ENCODE measurements at places on chromosomes 5 and 9.

GRCh38 chr5:168432903-168433302, 53.4 kb upstream of the RARS1 start:
- DNase-seq = no peak

DNA sequence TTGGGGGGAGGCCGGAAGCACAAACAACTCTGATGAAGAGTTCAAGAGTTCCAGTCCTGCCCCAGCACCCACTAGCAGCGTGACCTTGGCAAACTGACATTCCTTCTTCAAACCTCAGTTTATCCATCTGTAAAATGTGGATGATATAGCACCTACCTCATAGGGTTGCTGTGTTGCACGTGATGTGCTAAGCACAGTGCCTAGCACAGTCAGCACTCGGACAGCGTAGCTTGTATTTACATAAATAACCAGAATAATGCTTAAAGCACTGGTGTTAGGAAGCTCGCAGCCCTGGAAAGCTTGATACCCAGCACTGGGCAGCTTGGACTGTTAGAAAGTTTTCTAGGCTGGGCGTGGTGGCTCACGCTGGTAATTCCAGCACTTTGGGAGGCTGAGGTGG, 5.1 kb downstream of the PKN3 start:
- no peak for DNase-seq

DNA sequence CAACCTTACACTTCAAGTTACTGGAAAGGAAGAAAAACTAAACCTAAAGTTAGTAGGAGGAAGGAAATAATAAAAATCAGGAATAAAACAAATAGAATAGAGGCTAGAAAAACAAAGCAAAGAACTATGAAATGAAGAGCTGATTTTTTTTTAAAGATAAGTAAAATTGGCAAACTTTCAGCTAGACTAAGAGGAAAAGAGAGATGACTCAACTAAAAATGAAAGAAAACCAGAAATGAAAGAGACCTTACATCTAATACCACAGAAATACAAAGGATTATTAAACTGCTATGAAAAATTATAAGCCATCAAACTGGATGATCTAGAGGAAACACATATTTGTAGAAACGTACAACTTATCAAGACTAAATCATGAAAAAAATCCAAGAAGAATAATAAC, 60.0 kb downstream of the PRRC1 start:
- no peak for DNase-seq

GRCh38 chr9:70811638-70812037, 309.8 kb downstream of the TRPM3 start:
- no peak for DNase-seq

DNA sequence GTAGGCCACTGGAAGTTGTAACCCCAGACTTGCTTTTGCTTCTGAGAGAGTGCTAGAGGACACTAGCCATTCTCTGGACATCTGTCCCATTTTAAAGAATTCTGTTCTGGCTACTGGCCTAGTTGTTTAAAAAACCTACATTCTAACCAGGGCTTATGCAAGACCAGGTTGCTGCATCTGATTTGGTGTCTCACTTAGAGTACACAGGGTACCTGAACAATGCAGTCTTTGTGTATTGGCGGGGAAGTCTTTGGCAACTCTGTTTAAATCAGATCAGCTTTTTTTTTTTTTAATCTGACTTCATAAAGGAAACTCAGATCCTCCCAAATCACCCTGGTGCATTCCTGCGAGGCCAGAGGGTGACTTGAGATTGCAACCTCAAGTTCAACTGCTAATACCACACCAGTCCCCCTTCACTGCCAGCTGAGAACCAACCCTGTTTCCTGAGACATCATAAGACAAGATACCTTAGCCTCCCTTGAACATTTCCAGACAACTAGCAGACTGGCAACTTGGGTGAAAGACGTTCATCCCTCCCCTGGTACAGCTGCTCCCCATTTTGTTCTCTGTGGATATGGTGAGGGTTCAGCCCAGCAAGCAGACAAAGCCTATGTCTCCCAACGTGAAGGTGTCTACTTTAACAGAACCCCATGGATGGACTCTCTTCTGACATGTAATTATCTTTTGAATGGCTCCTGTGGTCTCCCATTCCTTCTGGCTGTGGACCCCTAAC, 27.0 kb downstream of the SKP1 start:
- DNase-seq = no peak

DNA sequence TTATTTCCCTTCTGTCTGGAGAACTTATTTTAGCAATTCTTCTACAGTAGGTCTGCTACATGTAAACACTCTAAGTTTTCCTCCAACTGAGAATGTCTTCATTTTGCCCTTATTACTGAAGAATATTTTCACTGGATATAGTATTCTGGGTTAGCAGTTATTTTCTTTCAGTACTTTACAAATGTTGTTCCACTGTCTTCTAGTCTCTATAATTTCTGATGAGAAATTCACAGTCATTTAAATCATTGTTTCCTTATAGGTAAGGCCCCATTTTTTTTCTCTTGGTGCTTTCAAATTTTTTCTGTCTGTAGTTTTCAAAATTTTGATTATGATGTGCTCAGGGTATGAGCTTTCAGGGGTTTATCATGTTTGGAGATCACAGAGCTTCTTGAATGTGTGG, 30.8 kb downstream of the MGAT1 start:
- no peak for DNase-seq

- DNase-seq = no peak
Observed at GRCh38 chr5:144820278-144820677, 649.6 kb downstream of the KCTD16 start.

DNA sequence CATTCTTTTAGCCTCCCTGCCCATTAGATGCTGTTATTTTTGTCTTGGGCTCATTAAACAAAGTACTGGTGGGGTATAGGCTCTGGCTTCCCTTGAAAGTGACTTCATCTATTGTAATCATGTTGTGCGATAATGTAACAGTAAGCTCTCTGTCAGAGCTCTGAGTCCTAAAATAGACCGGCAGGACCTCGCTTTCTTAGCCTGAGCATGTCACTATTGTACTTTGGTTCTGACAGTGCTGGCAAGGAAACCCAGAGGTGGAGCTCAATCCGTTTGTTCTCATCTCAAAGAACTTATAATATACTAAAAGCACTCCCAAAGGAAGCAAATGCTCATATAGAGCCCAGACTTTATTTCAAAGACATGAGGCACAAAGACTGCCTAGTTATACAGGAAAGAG, 339.1 kb upstream of the CCNH start:
- no peak for DNase-seq

- no peak for DNase-seq
Observed at GRCh38 chr5:141677415-141677814, 4.6 kb downstream of the ARAP3 start.

- peak; percentile 34 for DNase-seq
Observed at GRCh38 chr9:96486386-96487028, 36.5 kb downstream of the HABP4 start.

- no peak for DNase-seq
Observed at GRCh38 chr9:78695519-78695918, 398.6 kb downstream of the PSAT1 start.

GRCh38 chr9:79575547-79575946, 3.8 kb downstream of the TLE4 start:
- no peak for DNase-seq

DNA sequence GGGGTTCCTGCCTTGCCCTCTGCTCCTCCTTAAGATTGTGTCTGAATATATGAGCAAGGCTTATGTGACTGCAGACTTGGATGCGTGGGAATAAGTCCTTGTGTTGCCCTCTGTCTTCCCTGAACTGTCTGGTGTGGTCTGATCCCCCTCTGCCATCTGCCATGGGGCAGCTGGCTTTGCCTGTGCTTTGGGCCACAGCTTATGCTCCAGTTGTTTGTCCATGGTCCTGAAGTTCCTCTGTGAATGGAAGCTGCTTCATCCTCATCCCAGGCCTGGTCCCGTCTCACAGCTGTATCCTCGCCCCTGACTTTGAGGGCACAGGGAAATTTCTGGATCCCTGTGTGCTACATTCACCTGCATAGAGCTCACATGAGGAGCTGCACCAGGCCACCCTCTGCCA, 14.7 kb downstream of the IL31RA start:
- no peak for DNase-seq

- DNase-seq = no peak
Observed at GRCh38 chr9:28053096-28053777, 480.0 kb upstream of the C9orf72 start.

DNA sequence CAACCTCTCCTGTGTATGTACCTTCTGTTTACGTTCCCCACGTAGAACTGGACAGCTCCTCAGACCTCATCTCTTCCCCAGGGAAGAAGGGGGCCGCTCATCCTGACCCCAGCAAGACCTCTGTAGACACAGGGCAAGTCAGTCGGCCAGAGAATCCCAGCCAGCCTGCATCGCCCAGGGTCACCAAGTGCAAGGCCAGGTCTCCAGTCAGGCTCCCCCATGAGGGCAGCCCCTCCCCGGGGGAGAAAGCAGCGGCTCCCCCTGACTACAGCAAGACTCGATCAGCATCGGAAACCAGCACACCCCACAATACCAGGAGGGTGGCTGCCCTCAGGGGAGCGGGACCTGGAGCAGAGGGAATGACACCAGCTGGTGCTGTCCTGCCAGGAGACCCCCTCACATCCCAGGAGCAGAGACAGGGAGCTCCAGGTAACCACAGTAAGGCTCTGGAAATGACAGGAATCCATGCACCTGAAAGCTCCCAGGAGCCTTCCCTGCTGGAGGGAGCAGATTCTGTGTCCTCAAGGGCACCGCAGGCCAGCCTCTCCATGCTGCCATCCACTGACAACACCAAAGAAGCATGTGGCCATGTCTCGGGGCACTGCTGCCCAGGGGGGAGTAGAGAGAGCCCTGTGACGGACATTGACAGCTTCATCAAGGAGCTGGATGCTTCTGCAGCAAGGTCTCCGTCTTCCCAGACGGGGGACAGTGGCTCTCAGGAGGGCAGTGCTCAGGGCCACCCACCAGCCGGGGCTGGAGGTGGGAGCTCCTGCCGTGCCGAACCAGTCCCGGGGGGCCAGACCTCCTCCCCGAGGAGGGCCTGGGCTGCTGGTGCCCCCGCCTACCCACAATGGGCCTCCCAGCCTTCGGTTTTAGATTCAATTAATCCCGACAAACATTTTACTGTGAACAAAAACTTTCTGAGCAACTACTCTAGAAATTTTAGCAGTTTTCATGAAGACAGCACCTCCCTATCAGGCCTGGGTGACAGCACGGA, 86.7 kb downstream of the GOLPH3 start:
- DNase-seq = no peak

GRCh38 chr5:158618256-158618655, 481.5 kb downstream of the EBF1 start:
- DNase-seq = no peak

DNA sequence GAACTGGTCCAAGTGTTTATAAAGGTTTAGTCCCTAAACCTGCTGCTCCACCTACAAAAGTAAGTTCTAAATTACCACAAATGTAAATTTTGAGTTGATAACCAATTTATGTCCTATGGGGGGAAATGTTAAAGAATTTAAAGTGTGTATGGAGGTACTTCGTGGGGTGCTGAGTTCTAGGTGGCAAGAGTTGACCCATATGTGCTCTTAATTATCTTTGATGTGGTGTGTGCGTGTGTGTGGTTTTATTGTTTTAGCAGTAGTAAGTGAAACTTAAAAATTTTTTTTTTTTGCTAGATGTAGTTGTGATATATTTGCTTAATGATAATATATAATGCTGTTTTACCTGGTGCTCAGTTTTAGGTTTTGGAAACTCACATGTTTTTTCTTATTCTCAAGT, 72.6 kb downstream of the GPBP1 start:
- DNase-seq = no peak

- DNase-seq = no peak
Observed at GRCh38 chr5:168939887-168940544, 360.8 kb upstream of the PANK3 start.

GRCh38 chr9:33223696-33224095, 16.3 kb upstream of the SPINK4 start:
- no peak for DNase-seq

DNA sequence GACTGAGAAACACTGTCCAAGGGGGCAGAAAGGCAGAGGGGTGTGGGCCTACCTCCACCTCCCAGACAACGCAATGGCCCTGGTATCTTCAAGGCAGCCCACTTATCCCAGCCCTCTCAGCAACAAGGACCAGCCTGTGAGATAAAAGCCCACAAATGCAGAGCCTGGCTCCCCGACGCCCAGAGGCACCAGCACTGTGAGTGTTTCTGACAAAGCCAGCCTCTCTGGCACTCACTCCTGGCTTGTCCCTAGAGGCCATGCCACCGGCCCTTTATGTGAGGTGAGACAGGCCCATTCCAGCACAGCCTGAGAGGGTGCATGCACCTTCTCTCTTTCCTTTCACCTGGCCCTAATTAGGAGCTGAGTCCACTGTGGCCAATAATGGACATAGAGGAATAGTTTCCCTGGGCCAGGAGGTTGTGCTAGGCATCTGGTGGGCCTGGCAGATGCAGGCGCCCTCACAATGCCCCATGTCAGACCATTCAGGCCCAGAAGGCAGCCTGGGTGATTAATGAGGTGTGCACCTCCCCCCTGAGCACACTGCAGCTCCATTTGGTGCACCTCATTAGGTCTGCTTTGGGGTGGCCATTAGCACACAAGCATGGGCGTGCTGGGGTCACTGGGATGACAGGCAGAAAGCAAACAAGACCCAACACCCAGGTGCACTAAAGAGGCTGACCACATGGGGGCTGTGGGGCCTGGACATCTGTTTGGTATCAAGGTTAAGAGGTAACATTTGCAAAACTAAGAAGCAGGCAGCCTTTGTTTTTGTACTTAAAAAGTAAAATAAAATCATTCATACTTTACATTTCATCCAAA, 176.0 kb downstream of the MED10 start:
- no peak for DNase-seq

- no peak for DNase-seq
Observed at GRCh38 chr5:58818465-58818864, 235.6 kb downstream of the RAB3C start.

GRCh38 chr5:9858043-9858442, 227.9 kb upstream of the TAS2R1 start:
- no peak for DNase-seq

- DNase-seq = no peak
Observed at GRCh38 chr5:131654776-131655175, 19.7 kb upstream of the RAPGEF6 start.
